ENCODE measurements at places on chromosomes 7 and 10.

DNA sequence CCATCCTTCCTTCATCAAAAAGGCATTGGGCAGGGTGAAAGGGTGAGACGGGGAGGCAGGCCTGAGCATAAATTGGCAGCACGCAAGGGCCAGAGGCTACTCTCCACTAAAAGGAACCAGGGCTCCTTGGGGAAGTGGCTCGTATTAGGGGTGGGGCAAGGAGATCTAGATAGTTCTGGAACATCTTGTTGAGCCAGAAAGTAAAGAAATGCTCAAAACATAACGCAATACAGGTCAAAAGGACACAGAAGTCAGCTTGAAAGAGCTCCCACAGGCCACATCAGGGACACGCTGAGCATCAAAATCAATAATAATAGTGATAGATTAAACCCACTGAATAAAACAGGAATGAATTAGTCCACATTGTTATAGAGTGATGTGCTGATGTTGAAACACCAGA, 203.1 kb downstream of the ELMO1 start:
- DNase-seq: no peak

DNA sequence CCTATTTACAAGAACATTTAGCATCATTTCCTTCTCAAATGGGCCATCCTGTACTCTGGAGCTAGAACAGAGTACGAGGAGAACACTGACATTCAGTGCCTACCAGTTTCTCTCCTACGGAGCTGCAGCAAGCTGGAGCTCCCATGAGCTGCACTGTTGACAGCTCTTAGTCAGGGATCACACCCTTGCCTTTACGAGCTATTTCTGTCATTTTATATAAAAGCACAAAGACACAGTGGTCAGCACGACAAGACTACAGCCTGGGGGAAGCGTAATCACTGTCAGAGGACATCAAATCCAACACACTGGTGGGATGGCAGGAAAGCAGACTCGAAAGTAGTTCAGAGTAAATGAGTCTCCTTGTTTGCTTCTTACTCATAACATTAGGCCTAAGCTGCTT, 2.7 kb downstream of the CDCA7L start:
- no peak for DNase-seq

DNA sequence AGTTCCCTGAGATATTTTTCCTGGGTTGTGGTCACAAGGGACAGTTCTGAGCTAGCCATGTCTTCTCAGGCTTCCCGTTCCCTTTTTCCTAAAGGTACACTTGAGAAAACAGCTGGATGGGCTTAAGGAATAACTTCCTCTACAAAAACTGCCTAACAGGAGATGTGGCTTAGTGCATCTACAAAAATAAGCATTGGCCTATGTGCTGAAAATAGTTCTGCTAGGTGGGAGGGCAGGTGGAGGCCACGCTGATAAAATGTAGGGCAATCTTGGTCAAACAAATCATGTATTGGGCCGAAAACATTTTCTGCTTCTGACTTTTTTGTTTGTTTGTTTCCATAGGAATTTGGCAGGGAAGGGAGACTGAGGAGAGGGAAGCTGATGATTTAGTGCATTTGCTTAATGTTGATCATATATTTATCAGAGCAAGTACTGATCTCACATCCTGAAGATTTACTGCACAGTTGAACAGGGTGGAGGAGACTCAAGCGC, 409.4 kb upstream of the FZD8 start:
- DNase-seq: no peak

DNA sequence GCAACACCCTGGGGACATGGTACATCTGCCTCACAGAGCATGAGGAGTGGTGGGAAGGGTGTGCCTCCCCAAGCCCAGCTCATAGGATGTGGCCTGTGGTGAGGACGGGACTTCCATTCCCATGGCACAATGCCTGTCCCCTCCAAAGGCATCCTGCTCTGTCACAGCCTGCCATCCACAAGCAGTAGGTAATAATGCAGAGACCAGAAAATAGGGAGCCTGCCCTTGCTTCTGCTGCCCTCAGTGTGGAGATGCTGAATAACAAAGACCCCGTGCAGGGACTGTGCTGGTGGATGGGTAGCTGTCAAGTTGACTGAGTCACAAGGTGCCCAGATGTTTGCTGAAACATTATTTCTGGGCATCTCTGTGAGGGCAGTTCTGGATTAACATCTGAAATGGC, 199.9 kb upstream of the GRB10 start:
- no peak for DNase-seq

DNA sequence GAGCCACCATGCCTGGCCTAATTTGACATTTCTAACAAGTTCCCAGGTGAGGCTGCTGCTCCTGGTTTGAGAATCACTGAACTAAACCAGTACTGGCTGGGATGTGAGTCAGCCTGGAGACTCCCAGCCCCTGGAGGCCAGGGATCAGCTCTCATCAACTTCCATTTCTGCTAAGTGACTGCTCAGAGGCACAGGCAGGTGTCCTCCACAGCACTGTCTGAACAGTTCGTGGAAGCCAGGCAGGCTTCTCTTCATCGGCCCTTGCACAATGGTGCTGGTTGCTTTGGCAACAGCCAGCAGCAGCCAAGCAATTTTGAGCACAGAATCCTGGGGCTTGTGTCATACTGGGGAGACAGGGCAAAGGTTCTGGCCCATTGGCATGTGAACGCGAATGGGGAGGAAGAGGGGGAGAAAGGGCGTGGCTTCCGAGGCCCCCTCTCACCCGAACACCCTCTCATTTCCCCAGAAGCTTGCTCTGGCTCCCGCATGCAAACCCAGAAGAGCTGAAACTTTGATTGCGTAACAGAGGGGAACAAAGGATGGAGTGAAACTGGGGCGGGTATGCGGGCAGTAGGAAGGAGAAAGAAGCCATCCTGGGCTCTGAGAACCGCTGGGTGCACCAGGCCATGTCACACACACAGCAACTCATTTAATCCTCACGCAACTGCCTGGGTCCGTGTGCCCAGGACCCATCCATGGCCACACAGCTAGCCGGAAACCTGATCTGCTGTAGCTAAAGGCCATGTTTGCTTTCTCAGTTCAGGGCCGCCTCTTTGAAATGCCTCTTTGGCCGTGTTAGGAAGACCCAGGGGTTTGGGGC, 9.0 kb upstream of the POR start:
- peak; percentile 94 for DNase-seq

GRCh38 chr7:159317294-159317693, 172.6 kb upstream of the VIPR2 start:
- DNase-seq: no peak

- DNase-seq: no peak
Observed at GRCh38 chr10:3787816-3788215, 2.8 kb upstream of the KLF6 start.

DNA sequence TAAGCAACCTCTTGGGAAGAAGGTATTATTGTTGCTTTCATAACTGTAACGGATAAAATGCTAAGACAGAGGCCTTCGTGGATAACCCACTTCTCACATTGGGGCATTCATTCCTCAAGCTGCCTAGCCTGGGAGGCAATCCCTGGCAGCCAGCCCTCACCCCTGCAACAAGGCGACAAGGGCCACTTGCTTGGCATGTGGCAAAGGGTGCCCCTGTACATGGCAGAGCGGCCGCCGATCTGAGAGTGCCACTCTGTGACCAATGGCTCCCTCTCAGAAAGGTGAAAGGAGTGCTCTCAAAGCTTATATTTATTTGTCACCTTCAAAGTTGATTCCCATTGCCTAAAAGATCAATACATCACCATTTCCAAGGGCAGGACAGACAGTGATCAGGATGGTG, 31.9 kb downstream of the EBF3 start:
- no peak for DNase-seq

GRCh38 chr7:78052112-78052511, 253.5 kb downstream of the PHTF2 start:
- no peak for DNase-seq

DNA sequence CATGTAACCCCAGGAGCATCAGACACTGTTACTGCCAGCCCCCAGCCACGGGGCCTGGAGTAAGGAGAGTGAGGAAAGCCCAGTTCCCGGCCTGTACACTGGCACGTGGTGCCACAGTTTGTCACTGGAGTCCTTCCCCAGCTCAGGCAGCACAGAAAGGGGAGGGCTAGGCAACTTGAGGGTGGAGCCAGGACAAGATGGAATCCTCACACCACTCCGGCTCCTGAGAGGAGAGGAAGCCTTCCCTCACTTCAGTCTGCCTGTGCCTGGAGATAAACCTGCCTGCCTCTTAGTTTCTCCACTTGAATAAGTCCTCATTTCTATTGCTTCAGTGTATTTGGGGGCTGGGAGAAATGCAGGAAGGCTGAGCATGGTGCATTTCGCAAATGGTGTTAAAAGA, 176.0 kb downstream of the KIAA1217 start:
- no peak for DNase-seq

- no peak for DNase-seq
Observed at GRCh38 chr7:24877790-24878311, 102.1 kb downstream of the OSBPL3 start.

GRCh38 chr10:61835069-61835945, 66.2 kb upstream of the ARID5B start:
- DNase-seq: no peak

DNA sequence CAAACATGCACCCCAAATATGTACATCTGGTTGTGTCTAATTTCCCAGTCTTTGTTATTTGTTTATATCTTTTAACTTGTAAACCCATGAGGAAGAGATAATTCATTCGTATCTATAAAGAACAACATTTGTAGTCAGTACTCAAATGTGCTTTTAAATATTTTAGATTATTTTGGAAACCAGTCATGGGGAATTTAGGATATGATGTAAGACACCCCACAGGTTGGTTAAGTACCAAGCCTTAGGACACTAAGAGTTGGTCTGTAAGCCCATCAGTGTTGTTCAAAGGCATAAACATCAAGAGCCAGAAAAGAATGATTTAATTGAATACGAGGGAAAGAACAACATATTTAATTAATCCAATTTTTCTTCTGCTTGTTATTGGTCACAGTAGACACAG, 421.1 kb upstream of the SEMA3C start:
- no peak for DNase-seq

DNA sequence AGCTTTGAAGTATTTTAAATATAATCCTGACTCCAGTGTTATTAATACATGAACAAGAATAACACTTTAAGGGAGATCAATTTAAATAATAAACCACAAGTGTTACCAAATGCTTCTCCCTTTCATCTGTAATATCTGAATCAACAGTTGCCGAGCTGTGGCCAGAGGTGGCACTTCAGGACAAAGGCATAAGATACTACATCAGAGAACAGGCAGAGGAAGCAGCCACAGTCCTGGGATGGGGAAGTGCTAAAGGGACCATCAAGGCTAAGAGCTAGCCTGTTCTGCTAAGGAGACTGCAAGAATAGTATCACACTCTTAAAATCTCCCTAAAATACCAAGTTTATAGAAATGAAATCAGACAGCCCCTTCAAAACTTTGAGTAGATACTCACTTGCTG, 378.2 kb upstream of the PRKCQ start:
- DNase-seq: no peak

GRCh38 chr7:101419831-101420230, 57.2 kb downstream of the COL26A1 start:
- DNase-seq: no peak

DNA sequence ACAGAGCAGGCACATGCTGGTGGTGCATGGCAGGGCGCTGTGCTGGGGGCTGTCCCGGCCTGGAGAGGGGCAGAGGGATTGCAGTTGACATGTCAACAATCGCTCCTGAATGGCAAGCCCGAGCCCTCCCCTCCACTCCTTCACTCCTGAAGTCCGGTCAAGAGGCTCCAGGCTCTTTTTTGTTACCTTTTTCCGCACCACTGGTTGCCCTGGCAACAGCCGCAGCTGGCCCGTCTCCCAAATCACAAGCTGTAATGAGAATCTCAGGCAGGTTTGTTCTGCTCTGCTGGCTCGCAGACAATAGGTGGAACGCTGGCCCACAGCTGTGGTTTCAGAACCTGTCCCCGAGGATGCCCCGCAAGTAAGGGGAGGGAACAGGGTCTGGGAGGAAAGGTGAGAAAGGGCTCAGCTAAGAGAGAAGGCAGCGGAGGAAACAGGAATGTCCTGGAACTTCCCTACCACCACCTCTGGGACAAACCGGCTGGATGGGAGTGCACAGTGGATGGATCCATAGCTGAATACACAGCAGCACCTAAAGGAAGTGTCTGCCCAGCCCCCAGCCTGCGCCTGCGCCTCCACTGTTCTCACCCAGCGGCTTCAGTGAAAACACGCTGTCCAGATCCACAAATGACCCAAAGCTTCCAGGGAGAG, 58.9 kb downstream of the CALML3 start:
- no peak for DNase-seq

DNA sequence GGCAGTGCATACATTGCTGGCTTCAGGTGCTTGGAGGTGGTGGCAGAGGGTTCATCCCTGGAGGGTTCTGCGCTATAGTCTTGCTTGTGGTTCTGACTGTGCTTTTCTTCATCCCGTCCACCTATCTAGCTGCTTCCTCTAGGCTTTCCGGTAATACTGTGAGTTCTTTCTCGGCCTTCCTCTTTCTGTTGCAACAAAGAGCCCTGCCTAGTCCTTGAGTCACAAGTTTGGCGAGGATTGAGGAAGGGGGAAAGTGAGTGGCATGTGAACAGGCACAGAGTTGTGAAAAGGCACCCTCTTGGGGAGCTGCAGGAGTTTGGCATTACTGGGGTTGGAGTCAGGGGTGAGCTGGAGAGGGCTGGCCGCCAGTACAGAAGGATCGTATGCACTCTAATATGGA, 123.0 kb downstream of the SH2D4B start:
- DNase-seq: no peak

- no peak for DNase-seq
Observed at GRCh38 chr7:47226696-47227095, 355.2 kb downstream of the TNS3 start.

GRCh38 chr10:69064762-69065328, 23.1 kb upstream of the SRGN start:
- DNase-seq: no peak

- DNase-seq: no peak
Observed at GRCh38 chr7:25093268-25093826, 31.7 kb downstream of the CYCS start.

- DNase-seq: no peak
Observed at GRCh38 chr10:88062385-88062784, 199.0 kb downstream of the PTEN start.

DNA sequence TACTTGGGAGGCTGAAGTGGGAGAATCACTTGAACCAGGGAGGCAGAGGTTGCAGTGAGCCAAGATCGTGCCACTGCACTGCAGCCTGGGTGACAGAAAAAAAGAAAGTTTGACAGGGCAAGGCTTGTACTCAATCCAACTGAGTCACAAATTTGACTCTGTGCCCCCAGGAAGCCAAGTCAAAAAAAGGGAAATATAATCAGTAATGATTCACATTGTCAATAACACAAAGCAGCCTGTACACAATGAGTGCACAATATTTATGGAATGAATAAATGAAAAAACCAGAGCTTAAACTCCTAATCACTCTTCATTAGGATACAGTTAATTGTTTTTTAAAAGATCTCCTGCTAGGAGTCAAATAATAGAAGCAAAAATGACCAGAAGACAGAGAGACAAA, 6.4 kb downstream of the NAPEPLD start:
- DNase-seq: no peak

GRCh38 chr7:35025369-35025870, 11.9 kb downstream of the DPY19L1 start:
- DNase-seq: no peak

DNA sequence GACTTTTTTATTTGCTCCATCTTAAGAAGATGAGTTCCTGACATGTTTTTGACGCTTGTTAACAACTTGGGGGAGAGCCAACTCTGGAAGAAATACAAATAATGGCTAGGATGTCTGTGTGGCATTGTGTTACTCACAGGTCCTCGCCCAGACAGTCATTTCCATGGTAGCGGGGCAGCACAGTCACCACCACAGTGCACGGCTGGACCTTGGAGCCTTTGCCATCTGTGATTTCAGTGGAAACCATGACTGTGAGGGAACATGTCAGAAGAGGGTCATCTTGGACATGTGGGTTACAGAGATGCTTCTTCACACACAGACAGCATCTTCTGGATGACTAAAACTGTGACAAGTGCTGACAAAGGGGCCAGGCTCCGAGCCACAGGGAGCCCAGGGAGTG, 74.5 kb downstream of the PKD1L1 start:
- no peak for DNase-seq

Measured in vagina (tissue), 2 donors.